ENCODE measurements at places on chromosomes 4 and X.

DNA sequence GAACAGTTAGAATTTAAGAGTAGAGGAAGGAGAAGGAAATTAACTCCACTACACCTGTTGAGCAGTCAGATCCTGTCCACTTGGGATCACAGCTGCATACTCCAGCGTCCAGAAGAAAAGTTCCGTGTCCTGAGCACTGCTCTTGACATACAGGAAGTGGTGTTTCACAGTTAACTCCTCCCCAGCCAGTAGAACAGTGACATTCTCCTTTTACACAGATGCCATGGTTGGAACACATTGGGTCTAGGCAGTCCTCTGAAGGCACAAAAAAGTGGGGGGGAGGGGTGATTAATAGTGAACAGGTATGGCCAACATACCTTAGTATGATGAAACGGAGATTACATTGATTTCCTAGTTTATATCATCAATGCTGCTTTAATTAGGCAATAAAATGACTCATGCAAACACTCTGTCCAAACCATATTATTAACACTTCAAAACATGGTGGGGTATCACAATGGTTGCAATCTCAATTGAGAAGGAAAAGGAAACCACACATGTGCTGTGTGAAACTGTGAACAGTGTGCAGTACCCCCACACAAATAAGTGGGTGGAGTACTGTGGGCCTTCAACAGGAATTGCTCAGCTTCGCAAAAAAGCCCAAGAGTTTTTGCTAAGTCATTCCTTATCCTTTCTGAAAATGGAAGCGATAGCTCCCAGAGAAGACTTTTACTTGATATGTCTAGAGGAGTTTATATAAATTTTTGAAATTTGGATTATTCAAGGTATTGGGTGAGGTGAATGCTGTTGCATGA is 295.6 kb downstream of the SH2D1A start:
- DNase-seq = no peak

- DNase-seq = no peak
These were observed 800 bp downstream of the KDM5C start for GRCh38 chrX:53223955-53224859.

DNA sequence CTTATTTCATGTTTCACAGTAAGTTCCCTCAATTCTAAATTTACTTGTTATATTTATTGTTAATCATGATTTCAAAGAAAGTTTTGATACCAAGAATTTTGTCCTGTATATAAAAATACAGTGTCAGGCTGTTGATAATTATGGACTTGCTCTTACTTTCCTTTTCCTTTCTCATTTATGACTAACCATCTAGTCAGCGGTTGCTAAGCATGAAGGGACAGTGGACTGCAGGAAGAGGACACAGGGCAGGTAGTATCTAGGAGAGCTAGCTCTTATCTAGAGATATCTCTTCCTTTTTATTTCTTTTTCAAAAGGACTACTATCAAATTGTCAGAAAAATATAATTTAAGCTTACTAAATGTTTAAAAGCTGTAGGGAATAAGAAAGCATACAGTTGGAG is 1.6 kb downstream of the OPRPN start:
- DNase-seq = no peak

DNA sequence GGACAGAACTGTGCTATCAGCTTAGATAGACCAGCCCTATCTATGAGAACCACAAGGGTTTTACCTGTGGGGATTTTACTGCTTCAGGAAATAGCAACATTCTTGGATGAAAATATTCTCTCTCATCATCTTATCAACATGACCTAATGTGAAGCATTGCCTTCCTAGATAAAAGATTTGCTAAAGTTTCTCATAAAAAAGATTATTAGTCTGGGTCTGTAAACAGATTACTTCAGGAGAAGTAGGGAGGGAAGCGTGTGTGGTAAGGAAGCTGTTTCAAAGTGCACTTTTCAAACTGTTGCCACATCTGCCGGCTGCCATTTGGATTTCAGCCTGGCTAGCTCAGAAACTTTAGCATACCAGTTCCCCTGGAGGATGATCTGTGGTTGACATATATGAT is at the start of gene NOX1:
Gene NOX1, minus strand, starts transcription at position 35 of the 400 bp plus-strand sequence. CDS start 220 bp downstream, outside the sequence.
- DNase-seq = no peak

DNA sequence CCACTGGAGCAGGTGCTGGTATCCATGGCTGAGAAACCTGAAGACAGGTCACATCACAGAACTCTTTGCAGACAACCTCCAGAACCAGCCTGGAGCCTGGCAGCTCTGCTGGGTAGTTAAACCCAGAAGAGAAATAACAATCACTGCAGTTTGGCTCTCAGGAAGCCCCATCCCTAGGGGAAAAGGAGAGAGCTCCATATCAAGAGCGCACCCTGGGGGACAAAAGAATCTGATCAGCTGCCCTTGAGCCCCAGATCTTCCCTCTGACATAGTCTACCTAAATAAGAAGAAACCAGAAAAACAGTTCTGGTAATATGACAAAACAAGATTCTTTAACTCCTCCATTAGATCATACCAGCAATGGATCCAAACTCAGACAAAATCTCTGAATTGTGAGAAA is 823.2 kb upstream of the FRG1 start:
- no peak for DNase-seq

DNA sequence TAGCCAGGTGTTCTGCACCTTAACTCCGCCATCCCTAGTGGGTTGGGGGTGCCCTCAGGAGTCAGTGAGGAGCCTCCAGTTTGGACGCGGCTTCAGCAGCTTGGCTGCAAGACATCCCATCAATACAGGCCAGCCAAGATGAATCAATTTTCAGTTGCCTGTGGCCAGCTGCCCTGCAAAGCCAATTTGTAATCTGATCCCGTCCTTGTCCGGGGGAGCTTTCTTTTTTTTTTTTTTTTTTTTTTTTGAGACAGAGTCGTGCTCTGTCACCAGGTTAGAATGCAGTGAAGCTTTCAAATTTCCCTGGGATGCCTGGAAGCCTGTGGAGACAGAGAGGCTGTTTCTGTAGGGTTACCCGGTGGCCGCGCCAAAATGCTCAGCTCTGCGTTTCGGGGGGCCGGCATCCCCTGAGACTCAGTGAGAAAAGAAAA is 192.5 kb downstream of the ASMT start:
- DNase-seq = no peak

DNA sequence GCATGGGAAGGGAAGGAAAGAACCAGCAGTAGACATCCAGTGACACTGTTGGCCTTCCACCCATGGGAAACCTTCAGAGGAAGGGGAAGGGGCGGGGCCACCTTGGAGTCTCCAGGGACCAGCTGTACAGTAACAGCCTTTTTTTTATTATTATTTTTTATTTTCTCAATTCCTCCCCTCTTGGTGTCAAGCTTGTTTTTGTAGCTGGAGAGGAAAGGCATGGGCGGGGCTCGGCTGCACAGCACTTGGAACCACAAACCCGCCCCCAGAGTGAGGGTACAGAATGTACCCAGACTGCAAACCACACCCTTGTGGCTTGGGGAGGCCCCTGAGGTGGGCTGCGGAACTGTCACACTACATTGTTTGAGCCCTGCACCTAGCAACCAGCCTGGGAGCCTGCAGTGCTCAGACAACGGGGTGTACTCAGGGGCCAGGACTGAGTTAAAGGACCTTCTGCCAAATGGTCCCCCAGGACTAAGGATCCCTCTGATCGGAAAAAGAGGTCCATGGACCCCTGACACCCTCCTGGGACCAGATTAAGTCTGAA is 45.7 kb downstream of the PRPS1 start:
- no peak for DNase-seq

DNA sequence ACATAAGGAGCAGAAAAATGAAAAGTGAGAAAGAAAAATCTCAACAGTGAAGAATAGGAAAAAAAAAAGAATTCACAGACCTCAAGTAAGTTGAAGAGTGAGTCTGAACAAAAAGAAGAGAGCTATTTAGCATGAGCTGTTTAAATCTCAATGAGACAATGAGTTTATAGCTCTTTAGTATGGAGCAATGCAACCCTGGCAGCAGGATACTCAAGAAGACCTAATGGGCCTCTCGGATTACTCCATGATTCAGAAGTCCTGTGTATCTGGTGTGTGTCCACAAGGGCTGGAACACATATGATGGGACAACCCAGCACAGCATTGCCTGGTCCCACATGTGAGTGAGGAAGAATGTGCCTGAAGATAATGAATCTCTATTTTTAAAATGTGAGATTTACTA is 563.1 kb upstream of the INTU start:
- no peak for DNase-seq

- DNase-seq = no peak
These were observed 31.6 kb downstream of the IQCM start for GRCh38 chr4:149784018-149784417.

DNA sequence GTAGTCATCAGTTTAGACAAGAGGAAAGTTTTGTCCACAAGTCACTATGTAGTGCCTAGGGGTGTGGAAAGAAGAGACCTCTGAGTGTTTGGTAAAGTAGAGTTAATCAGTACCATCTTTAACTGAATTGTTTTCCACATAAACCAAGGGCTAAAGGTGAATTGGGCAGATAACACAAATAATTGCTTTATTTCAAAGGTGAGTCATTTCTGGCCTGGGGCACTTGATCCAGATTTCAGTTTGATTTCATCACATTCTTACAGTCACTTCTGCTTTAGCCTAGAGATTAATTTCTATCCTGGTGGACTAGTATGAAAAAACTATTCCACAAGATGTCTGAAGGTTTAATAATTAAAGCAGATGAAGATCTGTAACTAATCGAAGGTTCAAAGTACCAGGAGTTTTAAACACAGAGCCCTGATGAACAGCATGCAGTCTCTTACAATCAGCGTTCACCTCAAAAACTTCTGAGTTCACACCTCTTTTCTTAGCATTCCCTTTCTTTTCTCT is 74.5 kb upstream of the BOD1L1 start:
- DNase-seq = no peak

- no peak for DNase-seq
These were observed 34.7 kb downstream of the MSL3 start for GRCh38 chrX:11792461-11793421.

Data from NCI-H345 (cell line).